ENCODE measurements at places on chromosomes 12 and 14.

DNA sequence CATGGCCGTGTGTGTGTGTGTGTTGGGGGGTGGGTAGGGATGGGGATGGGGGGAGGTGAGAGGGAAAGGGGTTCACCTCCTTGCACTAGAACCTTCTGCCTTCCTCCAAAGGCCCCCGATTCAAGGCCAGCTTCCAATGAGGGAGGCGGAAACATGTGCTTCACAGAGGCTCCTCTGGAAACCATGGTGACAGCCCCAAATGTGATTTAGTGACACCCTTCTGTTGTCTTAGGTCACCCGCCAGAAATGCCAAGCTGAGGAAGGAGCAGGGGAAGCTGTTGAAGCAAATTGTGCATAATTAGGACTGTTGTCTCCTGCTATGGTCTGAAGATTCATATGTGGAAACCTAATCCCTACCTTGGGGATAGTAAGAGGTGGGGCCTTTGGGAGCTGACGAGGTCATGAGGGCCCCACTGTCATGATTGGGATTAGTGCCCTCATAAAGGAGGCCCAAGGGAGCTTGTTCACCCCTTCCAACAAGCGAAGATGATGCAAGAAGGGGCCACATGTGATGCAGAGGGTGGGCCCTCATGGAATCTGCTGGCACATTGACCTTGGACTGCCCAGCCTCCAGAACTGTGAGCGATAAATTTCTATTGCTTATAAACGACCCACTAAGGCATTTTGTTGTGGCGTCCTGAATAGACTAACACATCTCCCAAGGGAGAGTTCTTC is 95.2 kb downstream of the AACS start:
- no peak for DNase-seq

DNA sequence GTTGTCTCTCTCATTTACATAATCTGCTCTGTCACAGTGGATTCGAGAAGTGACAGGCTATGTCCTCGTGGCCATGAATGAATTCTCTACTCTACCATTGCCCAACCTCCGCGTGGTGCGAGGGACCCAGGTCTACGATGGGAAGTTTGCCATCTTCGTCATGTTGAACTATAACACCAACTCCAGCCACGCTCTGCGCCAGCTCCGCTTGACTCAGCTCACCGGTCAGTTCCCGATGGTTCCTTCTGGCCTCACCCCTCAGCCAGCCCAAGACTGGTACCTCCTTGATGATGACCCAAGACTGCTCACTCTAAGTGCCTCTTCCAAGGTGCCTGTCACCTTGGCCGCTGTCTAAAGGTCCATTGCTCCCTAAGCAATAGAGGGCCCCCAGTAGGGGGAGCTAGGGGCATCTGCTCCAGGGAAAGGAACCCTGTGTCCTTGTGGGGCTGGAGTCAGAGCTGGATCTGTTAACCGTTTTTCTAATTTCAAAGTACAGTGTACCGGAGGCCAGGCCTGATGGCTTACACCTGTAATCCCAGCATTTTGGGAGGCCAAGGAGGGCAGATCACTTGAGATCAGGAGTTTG is 5.1 kb downstream of the ERBB3 start:
- DNase-seq: peak; percentile 66

- no peak for DNase-seq
Observed at GRCh38 chr12:107983756-107984472, 145.2 kb upstream of the WSCD2 start.

- no peak for DNase-seq
Observed at GRCh38 chr14:28651148-28651547, 115.4 kb upstream of the FOXG1 start.

- no peak for DNase-seq
Observed at GRCh38 chr14:49553106-49553505, 33.1 kb downstream of the RPS29 start.

GRCh38 chr14:96683562-96684289 is 113.5 kb upstream of the VRK1 start:
- DNase-seq: no peak

DNA sequence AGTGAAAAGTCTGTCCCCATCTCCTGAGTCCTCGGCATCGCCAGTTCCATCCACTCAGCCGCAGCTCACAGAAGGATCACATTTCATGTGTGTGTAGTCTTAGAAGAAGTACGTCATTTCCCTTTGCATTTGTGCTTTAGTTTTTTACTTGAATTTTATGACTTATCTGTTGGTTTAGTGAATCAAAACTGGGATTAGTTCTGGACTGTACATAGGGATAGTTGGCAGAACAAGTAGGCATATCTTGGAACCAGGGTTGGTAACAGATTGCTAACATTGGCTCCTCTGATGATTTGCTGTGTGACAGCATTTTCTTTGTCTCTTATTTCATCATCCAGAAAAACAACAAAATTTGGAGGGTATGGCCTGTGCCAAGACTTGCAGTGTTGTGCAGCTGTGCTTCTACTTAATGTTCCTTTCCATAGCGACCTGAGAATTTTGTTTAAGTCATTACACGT is 69.6 kb upstream of the AEBP2 start:
- DNase-seq: no peak

DNA sequence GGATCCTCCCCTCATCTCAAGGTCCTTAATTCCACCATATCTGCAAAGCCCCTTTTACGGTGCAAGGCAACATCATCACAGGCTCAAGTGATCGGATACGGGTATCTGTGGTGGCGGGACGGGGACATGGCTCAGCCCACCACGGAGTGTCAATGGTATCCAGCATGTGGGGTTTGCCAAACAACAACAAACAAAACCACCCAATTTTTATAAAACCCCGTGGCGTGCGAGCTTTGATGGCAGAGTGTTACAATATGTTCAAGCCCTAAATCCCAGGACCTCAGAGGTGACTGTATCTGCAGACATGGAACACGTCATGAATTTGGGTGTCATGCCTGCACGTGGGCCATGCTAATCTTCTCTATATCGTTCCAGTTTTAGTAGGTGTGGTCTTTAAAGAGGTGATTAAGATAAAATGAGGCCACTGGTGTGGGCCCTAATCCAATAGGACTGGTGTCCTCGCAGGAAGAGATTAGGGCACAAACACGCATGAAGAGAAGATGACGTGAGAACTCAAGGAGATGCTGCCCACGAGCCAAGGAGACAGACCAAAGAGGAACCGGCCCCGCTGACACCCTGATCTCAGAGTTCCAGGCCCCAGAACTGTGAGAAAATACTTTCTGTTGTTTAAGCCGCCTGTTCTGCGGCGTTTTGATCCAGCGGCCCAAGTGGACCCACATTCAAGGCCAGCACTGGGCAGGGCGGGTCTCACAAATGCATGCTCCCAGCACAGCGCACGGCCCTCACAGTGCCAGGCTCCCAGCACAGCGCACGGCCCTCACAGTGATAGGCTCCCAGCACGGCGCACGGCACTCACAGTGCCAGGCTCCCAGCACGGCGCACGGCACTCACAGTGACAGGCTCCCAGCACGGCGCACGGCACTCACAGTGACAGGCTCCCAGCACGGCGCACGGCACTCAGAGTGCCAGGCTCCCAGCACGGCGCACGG is 6.7 kb upstream of the GOLGA3 start:
- DNase-seq: no peak

DNA sequence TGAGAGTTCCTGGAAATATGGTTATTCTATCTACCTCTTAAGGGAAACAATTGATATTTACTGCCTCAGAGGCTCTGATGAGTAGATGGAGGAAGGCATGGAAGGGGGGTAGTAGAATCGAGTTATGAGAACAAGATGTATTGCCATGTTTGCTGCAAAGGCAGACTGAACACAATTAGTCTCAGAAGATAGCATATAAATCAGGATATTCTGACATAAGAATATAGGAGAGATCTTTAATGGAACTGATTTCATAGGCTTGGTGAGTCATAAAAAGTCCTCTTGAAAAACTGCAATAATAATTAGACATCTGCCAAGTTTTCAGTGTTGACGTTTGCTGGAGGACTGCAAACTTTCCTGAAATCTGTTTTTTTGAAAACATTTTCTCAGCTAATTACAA is 636.1 kb downstream of the TMTC2 start:
- DNase-seq: no peak

- no peak for DNase-seq
Observed at GRCh38 chr12:107501681-107502080, 183.9 kb upstream of the PWP1 start.

DNA sequence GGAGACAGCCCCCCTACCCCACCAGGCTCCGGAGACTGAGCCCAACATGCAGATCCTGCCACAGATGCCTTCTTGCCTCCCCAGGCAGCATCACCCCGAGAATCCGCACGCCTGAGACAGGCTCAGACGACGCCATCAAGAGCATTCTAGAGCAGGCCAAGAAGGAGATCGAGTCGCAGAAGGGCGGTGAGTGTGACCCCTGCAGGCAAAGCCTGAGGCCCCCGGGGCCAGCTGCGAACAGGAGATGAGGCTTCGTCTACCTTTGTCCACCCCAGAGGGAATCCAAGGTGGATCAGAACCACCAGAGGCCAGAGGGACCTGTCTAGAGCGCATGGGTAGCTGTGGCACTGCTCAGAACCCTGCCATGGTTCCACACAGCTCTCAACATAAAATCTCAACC is 56.9 kb downstream of the PHETA1 start:
- DNase-seq: no peak

DNA sequence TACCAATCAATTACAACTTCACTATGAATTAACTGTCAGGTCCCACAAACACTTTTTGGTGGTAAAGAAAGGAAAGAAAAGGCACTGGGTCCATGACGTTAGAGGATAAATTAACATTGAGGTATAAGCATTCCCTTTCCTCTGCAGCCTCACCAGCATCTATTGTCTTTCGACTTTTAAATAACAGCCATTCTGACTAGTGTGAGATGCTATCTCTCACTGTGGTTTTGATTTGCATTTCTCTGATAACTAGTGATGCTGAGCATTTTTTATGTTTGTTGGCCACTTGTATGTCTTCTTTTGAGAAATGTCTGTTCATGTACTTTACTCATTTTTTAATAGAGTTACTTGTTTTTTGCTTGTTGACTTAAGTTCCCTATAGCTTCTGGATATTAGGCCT is 9.4 kb downstream of the ANKS1B start:
- no peak for DNase-seq

GRCh38 chr14:103110681-103111231 is 12.5 kb upstream of the TNFAIP2 start:
- no peak for DNase-seq

DNA sequence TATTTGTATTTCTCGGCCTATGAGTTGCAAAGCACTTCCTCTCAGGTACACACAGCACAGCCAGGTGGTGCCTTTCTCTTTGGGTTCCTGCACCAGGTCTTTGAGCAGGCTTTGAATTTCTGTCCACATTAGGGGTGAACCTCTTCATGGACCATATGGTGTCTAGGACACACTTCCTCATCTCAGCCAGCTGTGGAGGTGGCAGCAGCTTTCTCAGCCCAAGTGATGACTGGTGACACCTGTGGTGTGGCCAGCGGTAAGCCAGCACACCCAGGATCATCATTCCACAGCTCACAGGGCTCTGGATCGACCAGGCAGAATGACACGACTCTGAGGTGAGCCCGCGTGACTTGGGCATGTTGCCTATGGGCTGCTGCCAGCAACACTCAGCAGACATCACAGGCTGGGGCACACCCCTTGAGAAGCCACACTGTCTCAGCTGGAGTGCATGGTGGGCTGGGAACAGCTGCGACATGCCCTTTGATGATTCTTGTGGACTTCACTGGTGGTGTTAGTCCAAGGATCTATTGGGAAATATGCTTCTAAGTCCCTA is 36.8 kb downstream of the SLC5A8 start:
- no peak for DNase-seq

- no peak for DNase-seq
Observed at GRCh38 chr12:95940514-95940913, 1.9 kb downstream of the CCDC38 start.

GRCh38 chr12:6630736-6631135 is 5.0 kb downstream of the LPAR5 start:
- no peak for DNase-seq

GRCh38 chr14:98937021-98937420 is 335.0 kb downstream of the BCL11B start:
- no peak for DNase-seq

DNA sequence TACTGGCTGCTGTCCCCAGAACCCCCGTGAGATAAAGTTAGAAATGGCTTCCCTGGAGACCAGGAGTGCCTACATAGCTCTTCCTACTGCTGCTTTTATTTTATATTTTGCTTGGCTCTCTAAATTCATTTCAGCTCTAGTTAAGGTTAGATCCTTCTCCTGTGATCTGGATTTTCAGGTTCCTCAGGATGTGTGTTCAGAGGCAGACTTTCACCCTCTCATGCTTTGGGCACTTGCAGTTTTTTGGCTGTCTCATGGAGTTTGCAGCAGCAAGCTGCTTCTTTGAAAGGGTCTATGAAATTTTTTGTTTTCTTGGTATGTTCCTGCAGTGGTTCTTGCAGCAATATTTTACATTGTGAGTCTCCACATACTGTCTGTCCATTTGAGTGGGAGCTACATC is 93.3 kb downstream of the ATP23 start:
- no peak for DNase-seq

GRCh38 chr14:74584951-74585350 is 27.1 kb downstream of the LTBP2 start:
- no peak for DNase-seq

- DNase-seq: peak; percentile 22
Observed at GRCh38 chr12:66829660-66830325, 150.9 kb upstream of the GRIP1 start.

- DNase-seq: no peak
Observed at GRCh38 chr12:625998-626397, 37.2 kb downstream of the NINJ2 start.

- DNase-seq: no peak
Observed at GRCh38 chr14:61565836-61566536, 129.3 kb upstream of the HIF1A start.

- no peak for DNase-seq
Observed at GRCh38 chr12:5138845-5139244, 95.2 kb downstream of the KCNA5 start.

DNA sequence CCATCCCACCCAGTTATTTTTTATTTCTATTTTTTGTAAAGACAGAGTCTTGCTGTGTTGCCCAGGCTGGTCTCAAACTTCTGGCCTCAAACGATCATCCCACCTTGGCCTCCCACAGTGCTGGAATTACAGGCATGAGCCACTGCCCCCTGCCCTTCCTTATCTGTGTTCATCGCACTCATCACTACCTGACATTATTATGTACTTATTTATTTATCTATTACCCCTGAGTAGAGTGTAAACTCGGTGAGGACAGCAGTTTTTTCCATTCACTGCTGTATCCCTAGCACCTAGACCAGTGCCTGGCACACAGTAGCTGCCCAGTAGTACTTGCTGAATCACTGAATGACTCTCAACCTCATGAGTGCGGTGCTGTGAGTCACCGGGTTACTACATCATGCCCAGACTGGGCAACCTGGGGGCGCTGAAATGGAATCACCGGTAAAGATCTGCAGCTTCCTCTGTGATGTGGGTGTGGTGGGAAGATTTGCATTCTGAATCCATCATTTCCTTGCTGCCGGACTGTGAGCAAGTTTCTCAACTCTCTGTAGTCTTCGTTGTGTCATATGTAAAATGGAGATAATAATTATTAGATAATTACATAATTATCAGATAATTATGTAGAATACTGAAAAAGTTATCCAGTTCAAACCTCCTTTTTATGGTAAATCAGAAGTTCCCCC is 81.9 kb upstream of the USP44 start:
- peak; percentile 31 for DNase-seq

GRCh38 chr14:30708157-30708556 is 86.0 kb downstream of the SCFD1 start:
- no peak for DNase-seq

Data from activated CD4-positive, alpha-beta T cell treated with anti-CD3 and anti-CD28 coated beads for 36 hours (primary cell).